Fibroblast of the aortic adventitia (primary cell): ENCODE measurements at places on chromosomes 2 and 18. TPM values are rescaled to one million over a fixed set of nuclear protein-coding genes. Genes with fewer than 3 reads are reported as not detected.
A peak's percentile ranks its signal among the peaks of the same experiment; 100 is the strongest.

- no peak for DNase-seq
Measured at GRCh38 chr2:158805936-158806335, 10.8 kb downstream of the DAPL1 start.

- no peak for DNase-seq
Measured at GRCh38 chr2:167980439-167980838, 267.0 kb downstream of the STK39 start.

DNA sequence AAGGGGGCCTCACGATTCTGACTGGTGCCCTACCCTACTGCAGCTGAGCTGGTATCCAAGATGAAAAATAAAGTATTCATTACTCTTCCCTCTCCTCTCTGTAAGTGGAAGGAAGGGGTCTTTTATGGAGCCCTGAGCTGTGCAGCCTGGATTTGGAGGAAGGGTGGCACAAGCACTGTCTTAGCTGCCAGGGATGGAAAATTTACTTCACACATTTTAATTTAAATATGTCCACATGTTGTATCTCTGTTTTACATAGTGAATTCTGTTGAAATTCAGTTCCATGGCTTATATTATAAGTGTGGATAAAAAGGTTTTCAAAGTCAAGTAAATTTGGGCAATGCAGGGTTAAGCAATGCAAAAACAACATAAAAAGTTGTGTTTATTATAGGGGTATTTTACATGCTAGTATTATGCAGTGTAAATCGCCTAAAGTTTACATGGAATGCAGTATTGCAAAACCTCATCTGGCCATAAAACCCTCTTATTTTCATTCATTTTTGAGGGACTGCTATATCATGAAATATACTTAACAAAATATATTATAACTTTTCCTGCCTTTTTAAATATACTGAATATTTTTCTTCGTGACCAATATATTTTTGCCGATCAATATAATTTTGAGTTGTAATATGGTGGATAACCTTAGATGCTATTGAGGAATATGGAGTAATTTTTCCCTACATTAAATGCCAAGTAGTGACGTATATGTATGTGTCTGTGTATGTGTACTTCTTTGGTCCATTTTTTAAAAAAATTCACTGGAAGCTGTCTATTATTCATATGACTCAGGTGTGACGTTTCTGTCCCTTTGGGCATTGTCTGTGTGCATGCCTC lies 333.9 kb upstream of the CYRIA start:
- DNase-seq: no peak

DNA sequence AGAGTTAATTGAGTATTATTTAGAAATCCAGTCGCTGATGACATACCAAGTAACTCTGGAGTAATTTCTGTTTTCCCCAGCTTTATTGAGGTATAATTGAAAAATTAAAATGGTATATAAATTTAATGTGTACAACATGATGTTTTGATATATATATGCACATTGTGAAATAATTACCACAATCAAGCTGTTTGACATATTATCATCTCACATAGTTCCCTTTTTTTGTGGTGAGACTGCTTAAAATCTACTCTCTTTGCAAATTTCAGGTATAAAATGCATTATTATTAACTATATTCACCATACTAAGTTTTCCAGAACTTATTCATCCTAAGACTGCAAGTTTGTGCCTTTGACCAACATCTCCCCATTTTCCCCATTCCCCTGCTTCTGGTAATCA lies 25.0 kb upstream of the SPAG16 start:
- DNase-seq: no peak

The DUSP11 gene
- total RNA-seq: 28.0 and 49.0 TPM in 2 replicates

The GCG gene
- not detected in 2 replicates for total RNA-seq

- no peak for DNase-seq
Measured at GRCh38 chr2:48034295-48034694, 128.0 kb upstream of the FBXO11 start.

DNA sequence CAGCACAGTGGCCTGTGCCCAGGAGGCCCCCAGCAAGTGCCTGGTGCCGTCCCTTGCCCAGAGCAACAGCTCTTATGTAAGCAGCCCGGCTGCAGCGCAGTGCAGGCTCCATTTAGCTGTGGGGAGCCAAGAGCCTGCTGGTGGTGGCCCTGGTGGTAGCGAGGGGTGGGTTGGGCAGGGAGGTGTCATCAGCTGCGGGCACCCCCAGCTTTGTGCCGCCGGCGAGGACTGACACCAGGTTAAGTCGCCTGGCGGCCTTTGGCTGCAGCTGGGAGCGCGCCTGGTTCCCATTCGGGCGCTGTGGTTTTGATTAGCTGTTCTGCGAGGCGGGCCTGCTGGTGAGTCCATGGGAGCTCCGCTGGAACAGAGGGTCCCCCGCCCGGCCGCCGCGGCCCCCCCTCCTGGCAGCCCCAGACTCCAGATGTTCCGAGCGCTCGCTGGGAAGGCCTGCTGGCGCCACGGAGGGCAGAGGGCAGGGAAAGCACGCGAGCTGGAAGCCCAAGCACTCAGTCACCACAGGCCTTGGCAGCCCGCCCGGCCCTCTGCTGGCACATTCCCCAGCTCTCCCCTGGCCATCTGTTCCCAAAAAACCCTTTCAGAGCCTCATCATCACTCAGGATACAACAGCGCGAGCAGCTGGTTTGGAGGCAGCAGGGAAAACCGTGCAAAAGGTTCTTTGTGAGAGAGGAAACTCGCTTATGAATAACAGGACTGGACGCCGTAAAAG lies 18.4 kb downstream of the ATOH8 start:
- peak; percentile 100 for DNase-seq

GRCh38 chr18:5104246-5104645 lies 92.8 kb downstream of the AKAIN1 start:
- no peak for DNase-seq
